ENCODE measurements at places on chromosomes 6 and 20.

DNA sequence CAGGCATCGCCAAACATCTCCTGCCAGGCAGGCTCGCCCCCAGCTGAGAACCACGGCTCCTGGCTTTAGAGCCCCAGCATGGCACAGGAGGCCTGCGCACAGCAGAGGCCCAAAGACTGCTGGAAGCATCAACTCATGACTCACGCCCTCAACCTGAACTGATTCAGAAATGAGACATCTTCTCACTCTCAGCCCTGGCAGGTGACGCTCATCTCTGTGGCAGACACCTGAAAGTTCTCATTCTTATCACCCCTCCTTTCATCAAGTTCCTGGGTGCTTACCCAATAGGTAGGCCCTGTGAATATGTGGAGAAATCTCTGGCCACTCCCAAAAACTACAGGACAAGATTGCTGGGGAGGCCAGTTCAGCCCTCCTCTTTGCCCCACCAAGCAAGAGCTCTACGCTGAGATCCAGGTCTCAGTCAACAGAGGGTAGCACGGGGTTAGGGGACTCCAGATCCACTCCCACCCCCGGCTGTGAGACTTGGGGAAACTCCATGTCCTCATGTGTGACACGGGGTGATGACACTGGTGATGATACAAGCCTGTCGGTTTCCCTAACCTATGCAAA, 11.3 kb downstream of the NFATC2 start:
- no peak for DNase-seq

- no peak for DNase-seq
Observed at GRCh38 chr6:40356242-40356910, 230.8 kb downstream of the LRFN2 start.

DNA sequence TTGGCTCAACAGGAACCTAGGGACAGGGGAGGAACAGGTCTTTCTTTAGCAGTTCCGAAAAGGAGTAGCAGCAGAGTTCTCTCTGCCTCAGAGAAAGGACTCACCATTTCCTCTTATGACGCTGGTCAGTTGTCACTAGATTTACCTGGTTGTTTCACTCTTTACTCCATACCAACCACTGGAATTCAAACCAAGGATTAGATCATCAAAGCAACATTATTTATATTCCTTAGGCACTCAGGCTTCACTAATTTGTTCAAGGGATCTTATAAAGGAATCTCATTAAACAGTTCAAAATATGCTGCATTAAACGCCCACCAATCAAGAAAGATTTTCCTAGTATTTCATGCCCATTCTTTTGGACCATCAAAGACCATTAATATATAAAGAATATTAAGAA, 1129.5 kb upstream of the MAP3K7 start:
- no peak for DNase-seq

GRCh38 chr6:150767571-150768018, 97.9 kb upstream of the MTHFD1L start:
- DNase-seq = no peak

Measured in AG08396 (cell line).